ENCODE measurements at places on chromosomes 13 and 19.

- DNase-seq: no peak
Measured at GRCh38 chr19:4172861-4173473, 9.4 kb downstream of the SIRT6 start.

- DNase-seq: no peak
Measured at GRCh38 chr13:30676672-30677071, 58.7 kb upstream of the ALOX5AP start.

DNA sequence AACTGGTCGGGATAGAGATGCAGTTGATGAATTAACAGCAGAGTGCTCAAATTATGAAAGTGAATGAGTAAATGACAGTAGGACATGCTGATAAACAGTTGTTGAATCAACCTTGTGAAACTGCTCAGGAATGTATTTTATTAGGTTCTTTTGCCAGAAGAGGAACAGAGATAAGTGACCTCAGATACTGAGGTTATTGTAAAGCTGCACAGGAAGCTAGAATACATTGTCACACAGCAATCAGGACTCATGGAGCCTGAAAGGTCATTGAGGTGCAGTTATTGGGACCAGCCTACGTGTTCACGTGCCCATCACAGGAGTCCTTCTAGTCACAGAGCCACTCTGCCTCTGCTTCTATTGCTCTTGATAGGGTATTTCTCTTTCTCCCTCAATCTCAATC lies 47.5 kb upstream of the MED4 start:
- DNase-seq: no peak

DNA sequence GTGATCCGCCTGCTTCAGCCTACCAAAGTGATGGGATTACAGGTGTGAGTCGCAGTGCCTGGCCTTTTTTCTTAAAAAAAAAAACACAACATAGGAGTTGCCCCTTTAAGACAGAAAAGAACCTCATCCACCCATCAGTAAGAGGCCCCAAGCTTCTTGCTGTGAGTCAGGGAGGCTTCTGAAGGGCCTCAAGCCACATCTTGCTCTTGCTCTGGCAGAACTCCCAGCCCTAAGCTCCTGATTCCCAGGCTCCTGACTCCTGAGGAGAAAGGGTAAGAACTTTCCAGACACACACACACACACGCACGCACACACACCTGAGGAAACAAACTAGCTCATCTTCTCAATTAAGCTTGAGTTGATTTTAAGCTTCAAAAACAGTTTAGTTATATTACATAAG lies 6.9 kb downstream of the ETFB start:
- DNase-seq: no peak
